Activated CD4-positive, alpha-beta T cell treated with anti-CD3 and anti-CD28 coated beads, Interleukin-2, amount 10 ng/mL, durations not matched to agents 24 days and 14 days (primary cell): ENCODE measurements at places on chromosomes 16 and 17. TPM values are rescaled to one million over a fixed set of nuclear protein-coding genes. Genes with fewer than 3 reads are reported as not detected.

HOXB1 gene
- total RNA-seq = not detected in 2 replicates

SPSB3 gene
- 24.6 and 24.9 TPM in 2 replicates for total RNA-seq

TERB1 gene
- 0.37 TPM in 1 of 2 replicates, not detected in the other for total RNA-seq

ABCC3 gene
- not detected in 2 replicates for total RNA-seq

VAT1L gene
- total RNA-seq = not detected in 2 replicates

TEX14 gene
- total RNA-seq = 0.07 TPM in 2 replicates

TMEM235 gene
- total RNA-seq = not detected in 2 replicates

PRSS22 gene
- not detected in 2 replicates for total RNA-seq

GRCh38 chr16:73403291-73403690 is 355.4 kb upstream of the ZFHX3 start:
- H3K36me3 ChIP-seq = no peaks in the 10 kb centered on the region
- H3K4me3 ChIP-seq = no peak overlapping the region
- no peak for DNase-seq
- no peak overlapping the region for H3K27ac ChIP-seq

DNA sequence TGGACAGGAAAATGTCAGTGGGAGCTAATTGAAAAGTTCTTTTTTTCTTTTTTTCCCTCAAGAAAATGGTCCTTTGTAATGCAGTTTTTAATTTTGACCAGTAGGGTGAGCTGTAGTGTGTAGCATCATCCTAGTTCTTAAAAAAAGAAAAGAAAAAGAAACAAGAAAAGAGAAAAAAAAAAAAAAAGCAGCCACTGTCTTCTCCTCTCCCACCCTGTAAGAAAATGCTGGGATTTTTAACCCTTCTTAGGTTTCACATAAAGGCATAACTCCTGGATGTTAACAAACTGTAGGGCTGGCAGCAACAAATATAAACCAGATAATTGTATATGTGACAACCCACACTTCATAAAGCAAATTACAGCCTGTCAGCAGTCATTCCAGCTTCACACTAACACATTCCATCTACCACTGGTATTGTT is 78.1 kb downstream of the SKAP1 start:
- DNase-seq = no peak

- peaks cover 4% of the 10 kb centered on the region for H3K36me3 ChIP-seq
- no peak for DNase-seq
- H3K4me3 ChIP-seq = no peak overlapping the region
Observed at GRCh38 chr17:68293490-68294195, 2.3 kb downstream of the ARSG start.

DNA sequence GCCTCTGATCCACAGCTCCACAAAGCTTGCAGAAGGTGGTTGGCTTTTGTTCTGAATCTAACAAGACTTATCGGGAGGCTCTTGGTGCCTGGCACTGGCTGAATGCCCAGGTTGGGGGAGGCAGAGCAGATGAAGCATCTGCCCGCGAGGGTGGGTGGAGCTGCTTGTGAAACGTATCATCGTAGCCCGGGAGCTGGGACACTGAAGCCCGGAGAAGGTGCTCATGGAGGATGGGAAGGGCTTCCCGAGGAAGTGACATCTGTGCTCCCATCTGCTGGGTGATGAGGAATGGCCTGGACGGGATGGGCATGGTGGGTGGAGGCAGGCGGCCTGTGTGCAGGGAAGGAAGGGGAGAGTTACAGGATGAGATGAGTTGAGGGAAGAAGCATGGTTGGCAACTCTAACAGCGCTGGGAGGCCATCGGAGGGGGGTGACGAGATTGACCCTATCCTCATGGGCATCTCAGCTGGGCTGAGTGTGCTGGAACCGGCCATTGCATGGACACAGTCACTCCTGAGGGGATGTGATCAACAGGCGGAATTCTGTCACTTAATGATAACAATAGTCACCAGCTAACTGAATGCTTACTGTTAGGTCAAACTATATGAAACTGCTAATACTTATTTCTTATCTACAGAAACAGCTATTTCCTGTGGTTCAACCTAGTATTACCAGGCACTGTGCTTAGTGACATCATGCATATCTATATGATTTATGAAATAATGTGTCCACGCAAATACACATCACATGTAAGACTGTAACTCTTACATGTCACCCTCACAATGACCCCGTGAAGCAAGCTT is 102.7 kb downstream of the ABCC6 start:
- DNase-seq = no peak
- H3K27ac ChIP-seq = no peak overlapping the region
- H3K27me3 ChIP-seq = no peaks in the 10 kb centered on the region
- H3K4me3 ChIP-seq = no peak overlapping the region
- peaks cover 6% of the 10 kb centered on the region for H3K4me1 ChIP-seq

DNA sequence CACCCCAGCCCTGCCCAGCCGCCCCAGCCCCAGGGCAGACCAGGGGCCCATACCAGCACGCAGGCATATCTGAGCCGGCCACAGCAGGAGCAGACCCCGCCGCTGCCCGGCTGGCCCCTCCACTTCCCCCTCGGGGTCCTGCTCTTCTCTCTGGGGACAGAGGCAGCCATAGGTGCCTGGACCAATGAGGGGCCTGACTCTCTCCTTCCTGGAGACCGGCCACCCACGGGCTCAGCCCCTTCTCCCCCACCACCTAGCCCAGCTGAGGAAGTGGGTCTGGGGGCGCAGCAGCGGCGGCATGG is 3.8 kb downstream of the TMC6 start:
- peaks cover 60% of the 10 kb centered on the region for H3K4me1 ChIP-seq
- peaks cover 58% of the 10 kb centered on the region for H3K36me3 ChIP-seq
- H3K27me3 ChIP-seq = no peaks in the 10 kb centered on the region
- H3K4me3 ChIP-seq = peak overlapping the region; percentile 91
- peak overlapping the region; percentile 58 for H3K27ac ChIP-seq

DNA sequence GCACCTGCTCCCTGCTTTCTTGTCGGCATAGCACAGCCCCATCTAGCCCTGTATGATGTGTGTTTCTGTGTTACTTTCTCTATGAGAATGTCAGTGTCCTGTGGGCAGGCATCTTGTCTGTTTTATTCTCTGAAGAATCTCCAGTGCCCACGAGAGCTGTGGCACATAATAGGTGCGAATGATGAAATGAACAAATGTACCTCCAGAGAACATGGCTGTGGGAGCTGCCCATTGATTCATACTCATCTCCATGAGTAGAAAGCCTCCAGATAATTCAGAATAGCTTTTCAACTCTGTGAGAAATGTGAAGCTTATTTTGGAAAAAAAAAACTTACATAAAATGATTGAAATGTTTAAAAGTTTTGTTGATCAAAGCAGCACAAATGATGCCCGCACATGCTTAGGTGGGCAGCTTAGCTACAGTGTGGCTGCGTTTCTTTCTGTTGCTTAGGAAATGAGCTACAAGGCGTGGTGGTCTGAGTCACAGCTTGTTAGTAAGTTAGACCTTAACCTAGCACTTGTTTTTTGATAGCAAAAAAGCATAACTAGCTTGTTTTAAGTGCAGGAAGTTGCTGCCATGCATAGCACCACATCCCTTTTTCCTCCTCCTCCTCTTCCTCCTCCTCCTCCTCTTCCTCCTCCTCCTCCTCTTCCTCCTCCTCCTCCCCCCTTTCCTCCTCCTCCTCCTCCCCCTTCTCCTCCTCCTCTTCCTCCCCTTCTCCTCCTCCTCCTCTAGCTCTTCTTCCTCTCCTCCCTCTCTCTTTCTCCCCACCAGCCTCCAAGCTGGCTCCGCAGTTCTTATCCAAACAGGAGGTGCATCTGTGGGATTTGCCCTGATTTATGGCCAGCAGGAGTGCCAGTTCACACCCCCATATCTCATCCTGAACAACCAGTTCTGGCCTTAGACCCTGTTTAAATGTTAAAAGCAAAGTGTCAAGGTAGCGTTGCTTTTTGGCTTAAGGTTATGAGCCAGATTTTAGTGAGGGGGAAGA is 221.5 kb downstream of the IRF8 start:
- H3K4me1 ChIP-seq = peaks cover 2% of the 10 kb centered on the region
- no peak for DNase-seq
- no peak overlapping the region for H3K27ac ChIP-seq
- H3K4me3 ChIP-seq = no peak overlapping the region

DNA sequence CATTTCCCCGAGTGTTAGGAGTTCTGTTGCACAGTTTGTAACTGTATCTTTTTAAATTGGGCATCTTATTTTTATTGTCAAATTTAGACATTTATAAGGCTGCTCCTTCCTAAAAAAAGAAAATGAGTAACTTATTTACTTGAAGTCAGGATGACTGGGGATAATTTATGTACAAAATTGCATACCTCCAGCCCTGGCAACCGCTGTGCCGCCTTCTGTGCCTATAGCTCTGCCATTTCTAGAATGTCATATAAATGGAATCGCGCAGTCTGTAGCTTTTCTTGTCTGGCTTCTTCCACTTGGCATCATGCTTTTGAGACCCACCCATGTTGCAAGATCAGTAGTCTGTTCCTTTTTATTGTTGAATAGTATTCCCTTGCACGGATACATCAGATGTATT is 29.0 kb upstream of the GAA start:
- DNase-seq = no peak
- peaks cover 3% of the 10 kb centered on the region for H3K27me3 ChIP-seq
- H3K27ac ChIP-seq = no peak overlapping the region
- peaks cover 9% of the 10 kb centered on the region for H3K4me1 ChIP-seq
- no peak overlapping the region for H3K4me3 ChIP-seq

- H3K27me3 ChIP-seq = peaks cover 10% of the 10 kb centered on the region
- peaks cover 3% of the 10 kb centered on the region for H3K36me3 ChIP-seq
- peaks cover 4% of the 10 kb centered on the region for H3K4me1 ChIP-seq
- DNase-seq = no peak
Observed at GRCh38 chr16:66503030-66503429, 46.9 kb downstream of the TK2 start.

- H3K4me1 ChIP-seq = peaks cover 38% of the 10 kb centered on the region
- no peaks in the 10 kb centered on the region for H3K27me3 ChIP-seq
- DNase-seq = peak; percentile 63
- H3K4me3 ChIP-seq = no peak overlapping the region
Observed at GRCh38 chr16:53094013-53094630, 39.3 kb downstream of the CHD9 start.

DNA sequence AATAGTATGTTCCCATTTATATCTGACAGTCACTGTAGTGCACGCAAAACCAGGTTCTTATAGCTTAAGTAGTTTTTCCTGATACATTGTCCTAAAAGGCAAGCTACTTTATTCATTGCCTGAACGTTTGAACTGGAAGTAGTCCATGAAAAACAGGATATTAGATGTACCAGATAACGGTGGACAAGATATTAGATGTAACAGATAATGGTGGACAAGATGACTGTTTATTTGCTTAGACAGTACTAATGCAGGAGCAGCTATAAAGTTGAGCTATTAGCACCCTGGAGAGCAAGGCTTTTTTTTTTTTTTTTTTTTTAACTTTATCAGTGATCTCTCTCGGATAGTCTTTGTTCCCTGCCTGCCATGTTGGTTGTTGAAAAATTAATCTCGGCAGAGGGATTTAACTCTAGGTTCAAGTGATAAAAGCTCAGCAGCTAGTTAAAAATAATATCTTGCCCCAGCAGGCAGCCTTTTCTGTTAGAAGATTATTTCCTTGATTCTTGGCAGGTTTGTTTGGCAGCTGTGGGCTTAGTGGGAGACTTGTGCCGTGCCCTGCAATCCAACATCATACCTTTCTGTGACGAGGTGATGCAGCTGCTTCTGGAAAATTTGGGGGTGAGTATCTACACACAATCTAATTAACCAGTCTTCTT is 17.3 kb upstream of the TBKBP1 start:
- DNase-seq = no peak
- H3K36me3 ChIP-seq = peaks cover 83% of the 10 kb centered on the region

DNA sequence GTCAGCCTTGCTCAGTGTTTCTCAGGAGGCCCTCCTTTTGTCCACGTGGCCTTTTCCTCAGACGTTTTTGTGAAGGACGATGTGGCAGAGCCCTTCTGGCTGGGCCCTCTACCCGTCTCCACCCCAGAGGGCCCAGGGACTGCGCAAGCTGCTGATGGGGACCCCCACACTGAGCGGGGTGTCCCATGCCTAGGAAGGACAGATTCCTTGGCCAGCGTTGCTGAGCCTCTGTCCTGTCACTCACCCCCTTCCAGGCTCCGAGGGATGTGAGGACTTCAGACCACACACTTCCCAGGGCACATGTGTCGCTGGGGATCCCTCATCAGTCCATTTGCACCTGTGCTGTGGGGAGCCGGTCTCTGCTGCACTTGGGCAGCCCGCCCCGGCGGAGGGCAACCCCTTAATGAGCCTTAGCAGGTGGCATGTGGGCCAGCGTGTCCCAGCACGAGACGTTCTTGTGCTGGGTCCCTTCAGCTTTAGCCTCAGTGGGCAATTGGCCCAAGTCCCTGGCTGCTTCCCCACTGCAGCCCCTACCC is 48.3 kb downstream of the NT5M start:
- H3K4me3 ChIP-seq = no peak overlapping the region
- DNase-seq = no peak
- H3K27ac ChIP-seq = no peak overlapping the region
- H3K36me3 ChIP-seq = no peaks in the 10 kb centered on the region
- no peaks in the 10 kb centered on the region for H3K27me3 ChIP-seq

DNA sequence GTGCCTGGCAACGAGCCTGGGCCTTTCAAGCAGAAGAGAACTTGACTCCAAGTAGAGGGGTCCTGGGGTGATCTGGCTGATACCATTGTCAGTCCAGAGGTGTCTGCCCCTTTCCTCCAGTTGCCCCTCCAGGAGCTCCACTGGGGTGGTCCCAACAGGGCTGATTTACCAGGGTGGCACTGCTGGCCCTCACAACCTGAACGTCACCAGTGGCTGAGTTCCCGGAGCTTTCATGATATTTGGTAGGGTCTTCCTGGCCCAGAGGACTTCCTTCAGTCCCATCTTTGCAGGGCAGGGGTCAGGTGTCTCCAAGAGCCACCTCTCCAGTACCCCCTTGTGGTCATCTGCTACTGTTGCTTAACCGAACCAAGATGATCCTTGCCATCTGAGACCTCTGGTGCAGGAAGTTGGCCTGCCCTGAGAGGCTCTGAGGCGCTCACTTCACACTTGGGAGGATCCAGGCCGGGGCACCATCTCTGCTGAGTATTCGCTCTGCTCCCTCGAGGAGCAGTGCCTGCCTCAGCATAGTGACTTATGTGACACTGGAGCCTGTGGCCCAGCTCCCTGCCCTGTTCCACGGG is 3.5 kb downstream of the LIMD2 start:
- peak overlapping the region; percentile 93 for H3K27ac ChIP-seq
- H3K4me1 ChIP-seq = peaks cover 34% of the 10 kb centered on the region
- no peaks in the 10 kb centered on the region for H3K27me3 ChIP-seq
